ENCODE measurements at places on chromosomes 12 and 14.

GRCh38 chr14:26217778-26218177 is 380.1 kb downstream of the NOVA1 start:
- DNase-seq = no peak

- no peak for DNase-seq
Measured at GRCh38 chr12:99476956-99477355, 170.6 kb upstream of the GARIN6 start.

- DNase-seq = peak; percentile 63
Measured at GRCh38 chr14:28831126-28831525, 64.5 kb downstream of the FOXG1 start.

DNA sequence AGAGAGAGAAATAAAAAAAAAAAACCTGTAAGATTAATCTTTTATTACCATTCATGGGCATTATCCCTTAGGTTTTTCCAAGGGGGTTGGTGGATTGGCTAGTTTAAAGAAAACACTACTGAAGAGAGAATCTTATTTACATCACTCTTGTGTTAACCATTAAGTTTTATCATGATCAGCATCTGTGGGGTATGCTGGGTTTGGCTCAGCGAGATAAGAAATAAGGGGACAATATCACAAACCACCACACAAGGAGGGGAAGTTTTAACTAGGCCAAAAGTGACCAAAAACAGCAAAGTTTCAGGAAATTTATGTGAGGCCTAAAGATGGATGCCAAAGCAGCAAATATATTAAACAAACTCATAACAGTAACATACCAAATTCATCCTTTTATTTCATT is 548.6 kb downstream of the SLC16A7 start:
- DNase-seq = no peak

DNA sequence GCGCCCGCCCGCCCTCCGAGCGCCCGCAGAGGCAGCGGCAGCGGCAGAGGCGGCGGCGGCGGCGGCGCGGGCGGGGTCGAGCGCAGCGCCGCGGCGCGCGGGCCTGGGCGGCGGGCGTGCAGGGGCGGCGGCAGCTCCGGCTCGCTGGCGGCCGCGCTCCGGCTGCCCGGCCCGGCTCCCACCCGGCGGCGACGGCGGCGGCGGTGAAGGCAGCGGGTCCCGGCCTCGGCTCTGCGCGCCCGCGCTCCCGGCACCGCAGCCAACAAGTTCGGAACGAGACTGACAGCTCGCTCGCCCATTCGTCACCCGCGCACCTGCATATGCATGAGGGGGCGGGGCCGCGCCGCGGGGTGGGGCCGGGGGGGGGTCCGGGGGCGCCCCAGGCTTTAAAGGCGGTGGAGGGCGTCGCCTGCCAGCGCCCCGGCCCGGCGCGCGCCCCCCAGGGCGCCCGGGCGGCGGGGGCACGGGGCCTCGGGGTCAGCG is at the start of gene JAG2:
JAG2 (minus strand) TSS at position 281 of the 483 bp plus-strand sequence. CDS start 356 bp downstream, outside the sequence.
- peak; percentile 71 for DNase-seq

GRCh38 chr14:38243696-38244240 is 12.1 kb downstream of the CLEC14A start:
- DNase-seq = no peak

DNA sequence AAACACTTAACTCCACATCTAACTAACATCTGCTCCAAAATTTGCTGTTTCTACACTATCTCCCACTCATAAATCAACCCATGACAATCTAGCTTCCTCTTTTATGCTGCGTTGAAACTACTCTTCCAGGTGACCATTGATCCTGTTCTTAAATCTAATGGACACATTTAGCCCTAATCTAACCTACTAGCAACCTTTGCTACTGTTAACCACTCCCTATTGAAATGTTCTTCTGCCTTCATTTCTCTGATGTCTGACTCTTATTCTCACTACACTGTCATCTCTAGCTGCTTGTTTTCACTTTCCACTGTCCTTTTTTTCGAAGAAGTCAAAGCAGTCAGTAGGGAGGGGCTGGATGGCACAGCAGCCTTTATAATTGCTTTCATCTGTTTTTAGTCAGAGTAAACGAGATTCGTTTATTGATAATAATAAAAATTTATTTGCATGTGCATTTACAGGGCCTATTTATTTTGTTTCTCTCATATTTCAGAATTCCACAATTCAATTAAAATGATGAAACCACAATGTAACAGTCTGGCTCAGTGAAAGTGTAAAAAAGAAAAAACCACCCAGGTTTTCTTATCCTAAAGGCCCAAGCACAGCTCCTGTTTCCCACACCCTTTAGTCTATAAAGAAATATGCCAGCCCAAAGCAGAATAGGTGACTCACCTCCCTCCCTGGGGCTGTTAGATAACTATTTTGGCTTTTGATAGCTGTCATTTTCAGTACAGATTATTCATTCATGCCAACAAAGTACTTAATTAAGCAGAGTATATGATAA is 44.9 kb downstream of the ATP2B1 start:
- DNase-seq = peak; percentile 32

DNA sequence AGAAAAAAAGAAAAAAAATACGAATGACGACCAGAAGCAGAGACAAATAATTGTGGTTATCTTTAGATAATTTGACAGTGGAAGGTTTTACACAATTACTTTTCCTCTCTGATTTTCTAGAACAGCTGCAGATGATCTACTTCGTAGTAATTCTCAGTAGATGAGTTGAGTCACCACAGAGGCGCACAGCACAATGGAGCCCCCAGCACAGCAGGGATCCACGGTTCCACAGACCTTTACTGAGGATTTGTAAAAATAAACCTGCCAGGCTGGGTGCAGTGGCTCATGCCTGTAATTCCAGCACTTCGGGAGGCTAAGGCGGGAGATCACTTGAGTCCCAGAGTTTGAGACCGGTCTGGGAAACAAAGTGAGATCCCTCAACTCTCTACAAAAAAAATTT is 29.3 kb downstream of the AMN start:
- no peak for DNase-seq

DNA sequence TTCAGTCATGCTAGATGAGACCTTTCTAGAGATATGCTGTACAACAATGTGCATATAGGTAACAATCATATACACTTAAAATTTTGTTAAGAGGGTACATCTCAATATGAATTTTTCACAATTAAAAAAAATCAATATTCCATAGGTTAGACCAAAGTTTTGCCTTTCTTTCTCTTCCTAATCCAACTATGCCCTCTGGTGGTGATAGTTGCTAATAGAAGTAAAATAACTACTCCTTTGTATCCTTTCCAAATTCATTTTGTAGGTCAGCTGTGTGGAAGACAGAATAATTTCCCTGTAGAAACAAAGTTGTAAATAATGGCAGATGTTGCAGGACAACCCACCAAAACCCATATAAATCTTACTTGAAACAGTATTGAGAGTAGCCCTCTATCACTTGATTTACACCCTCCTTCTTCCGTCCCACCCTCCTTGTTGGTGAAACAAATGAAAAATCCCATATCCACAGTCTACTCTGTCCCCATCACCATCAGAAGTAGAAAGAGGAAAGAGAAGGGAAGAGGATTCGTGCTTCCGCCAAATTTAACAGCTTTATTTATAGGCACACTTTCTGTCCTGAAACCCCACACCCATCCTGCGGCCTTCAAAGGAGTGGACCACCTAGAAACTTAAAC is 34.2 kb upstream of the KICS2 start:
- peak; percentile 48 for DNase-seq

- DNase-seq = peak; percentile 82
Measured at GRCh38 chr12:122835750-122836026, 431 bp downstream of the HIP1R start.

DNA sequence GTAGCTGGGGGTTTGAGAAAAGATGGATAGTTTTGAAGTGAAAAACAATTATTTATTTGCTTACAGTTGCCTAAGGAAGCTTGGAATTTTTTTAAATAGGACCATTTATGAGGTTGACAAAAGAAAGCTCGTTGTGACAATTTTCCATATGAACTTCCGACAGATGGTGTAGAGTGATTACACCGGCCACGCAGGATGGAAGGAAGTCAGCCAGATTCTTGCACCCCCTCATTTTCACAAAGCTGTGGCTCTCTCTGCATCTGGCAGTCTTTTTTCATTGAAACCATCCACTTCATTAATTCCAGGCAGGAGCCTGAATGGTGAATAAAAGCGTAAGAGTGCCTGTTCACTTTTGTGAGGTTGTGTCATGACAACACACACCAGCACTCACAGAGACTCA is 1284.1 kb downstream of the AACS start:
- DNase-seq = no peak

DNA sequence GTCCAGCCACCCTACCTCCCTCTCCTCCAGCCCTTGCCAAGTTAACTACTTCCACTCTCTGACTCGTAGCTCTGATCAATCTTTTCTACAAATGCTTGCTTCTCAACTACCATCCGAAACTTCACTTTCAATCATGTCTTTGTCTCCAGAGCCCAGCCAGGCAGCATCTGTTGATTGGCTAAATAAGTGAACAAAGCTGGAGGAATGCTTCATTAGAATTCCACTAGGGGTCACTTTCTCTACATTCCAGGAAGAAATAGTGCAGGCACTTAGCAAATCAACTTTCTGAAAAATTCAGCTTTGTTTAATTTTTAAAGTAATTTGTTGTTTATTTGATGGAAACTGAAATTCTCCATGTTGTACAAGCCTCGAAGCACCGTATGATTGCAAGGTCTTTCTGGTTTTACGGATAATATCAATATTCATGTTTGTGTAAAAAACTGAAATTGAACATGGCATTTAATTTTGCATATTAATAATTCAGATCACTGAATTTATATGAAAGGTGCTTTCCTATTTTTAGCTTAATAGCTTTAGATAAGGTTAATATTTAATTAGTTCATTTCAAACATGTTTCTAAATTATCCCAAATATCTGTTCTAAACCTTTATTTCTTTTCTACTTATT is 32.4 kb upstream of the HELB start:
- peak; percentile 40 for DNase-seq

GRCh38 chr14:56328021-56328420 is 209.8 kb downstream of the PELI2 start:
- no peak for DNase-seq

- DNase-seq = no peak
Measured at GRCh38 chr14:52026901-52027300, 37.6 kb downstream of the RTRAF start.

GRCh38 chr14:102826161-102826560 is 48.9 kb downstream of the TRAF3 start:
- DNase-seq = no peak

DNA sequence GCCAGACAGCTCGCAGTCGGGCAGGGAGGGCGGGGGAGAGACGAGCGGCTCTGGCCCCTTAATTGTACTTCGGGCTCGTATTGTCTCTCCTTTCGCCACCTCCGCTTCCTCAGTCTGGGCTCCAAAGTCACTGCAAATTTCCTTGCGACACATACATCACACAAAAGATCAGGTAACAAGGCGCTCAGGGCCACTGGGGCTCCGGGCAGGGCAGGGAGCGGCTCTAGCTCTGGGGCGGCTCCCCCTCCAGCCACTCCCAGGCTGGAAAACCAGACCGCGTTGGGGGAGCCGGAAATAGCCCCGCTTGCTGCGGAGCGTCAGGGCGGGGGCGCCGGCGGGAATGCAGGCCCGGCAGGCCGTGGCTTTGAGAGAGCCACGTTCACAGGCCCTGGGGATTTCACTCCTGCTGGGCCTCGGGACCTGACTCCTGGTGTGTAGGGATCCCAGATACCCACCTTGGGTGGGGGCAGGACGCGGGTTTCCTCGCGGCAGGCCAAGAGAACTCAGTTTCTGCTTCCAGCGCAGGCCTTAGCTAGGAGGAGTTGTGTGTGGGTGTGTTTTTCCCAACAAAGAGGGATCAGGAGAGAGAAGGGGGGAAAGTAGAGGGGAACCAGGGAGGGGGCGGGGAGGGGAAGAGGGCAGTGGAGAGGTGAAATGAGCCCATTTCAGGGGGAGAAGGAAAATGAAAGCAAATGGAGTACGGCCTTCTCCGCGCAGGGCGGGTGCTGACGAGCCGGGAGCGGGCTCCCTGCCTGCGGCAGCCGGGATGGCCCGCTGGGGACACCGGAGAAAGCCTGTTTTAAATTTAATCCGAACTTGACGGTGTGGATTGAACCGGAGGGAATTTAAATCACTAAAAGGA is 4.4 kb upstream of the HOXC9 start:
- DNase-seq = no peak

GRCh38 chr12:67152451-67152850 is 116.7 kb upstream of the CAND1 start:
- DNase-seq = no peak

DNA sequence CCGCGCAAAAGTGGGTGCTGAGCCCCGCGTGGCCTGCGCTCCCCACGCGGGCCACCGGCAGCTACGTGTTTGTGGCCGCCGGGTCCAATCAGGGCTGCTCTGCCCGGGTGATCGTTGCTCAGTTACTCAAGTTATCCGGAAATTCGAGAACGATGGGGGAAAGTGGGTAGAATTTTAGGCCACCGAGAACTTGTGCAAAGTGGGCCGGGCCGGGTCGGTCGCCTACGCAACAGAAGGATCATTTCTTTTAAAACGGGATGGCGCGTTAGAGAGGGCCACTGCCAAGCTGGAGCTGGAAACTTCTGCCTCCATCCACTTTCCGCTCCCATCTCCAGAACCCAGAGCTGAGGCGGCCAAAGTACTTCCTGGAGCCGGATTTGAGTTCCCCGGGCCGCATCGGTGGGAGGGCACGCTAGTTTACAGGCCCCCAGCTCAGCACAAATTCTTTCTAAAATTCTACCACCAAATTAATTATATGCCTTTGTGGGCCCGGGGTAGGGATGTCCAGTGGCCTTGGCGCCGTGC is 3.5 kb downstream of the RFX4 start:
- no peak for DNase-seq

- DNase-seq = no peak
Measured at GRCh38 chr12:67676624-67677023, 28.1 kb downstream of the DYRK2 start.

GRCh38 chr14:76870166-76870565 is 44.0 kb downstream of the LRRC74A start:
- no peak for DNase-seq

DNA sequence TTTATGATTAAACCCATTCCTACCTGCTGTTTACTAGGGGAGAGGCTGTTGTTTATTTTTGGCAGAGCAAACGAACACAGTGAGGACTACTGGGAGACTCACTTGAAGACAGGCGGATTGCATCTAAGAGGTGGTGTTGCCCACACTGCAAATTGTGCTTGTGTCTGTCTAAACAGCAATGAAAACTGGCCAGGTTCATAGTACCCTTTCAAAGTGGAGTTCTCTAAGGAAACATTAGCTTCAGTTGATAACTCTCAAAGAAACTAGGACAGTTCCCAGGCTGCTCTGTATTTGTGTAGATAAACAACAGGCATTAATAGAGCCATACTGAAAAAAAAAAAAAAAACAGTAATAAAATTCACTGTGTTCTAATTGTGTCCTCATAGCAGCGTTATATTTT is 466.0 kb upstream of the RGS6 start:
- DNase-seq = no peak
